Kidney epithelial cell (primary cell): ENCODE measurements at places on chromosomes 3 and 15.

GRCh38 chr3:29521293-29521692 lies 240.4 kb downstream of the RBMS3 start:
- DNase-seq, result no peak

DNA sequence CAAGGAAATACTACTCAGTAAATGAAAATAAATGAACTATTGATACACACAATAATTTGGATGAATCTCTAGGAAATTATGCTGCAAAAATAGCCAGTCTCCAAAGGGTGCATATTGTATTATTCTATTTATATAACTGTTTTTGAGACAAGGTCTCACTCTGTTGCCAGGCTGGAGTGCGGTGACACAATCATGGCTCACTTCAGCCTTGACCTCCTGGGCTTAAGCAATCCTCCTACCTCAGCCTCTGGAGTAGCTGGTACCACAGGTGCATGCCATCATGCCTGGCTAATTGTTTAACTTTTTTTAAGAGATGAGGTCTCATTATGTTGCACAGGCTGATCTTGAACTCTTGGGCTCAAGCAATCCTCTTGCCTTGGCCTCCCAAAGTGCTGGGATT lies 12.5 kb downstream of the KLHDC8B start:
- DNase-seq, result no peak

- no peak for DNase-seq
Observed at GRCh38 chr15:62648954-62649353, 393.6 kb upstream of the TPM1 start.

GRCh38 chr3:183592821-183593220 lies 37.3 kb upstream of the KLHL6 start:
- no peak for DNase-seq
